ENCODE measurements at places on chromosomes 7 and 10.

- no peak for DNase-seq
Measured at GRCh38 chr7:151726652-151727578, 150.0 kb downstream of the PRKAG2 start.

- DNase-seq = no peak
Measured at GRCh38 chr7:31669461-31669860, 17.6 kb upstream of the PPP1R17 start.

DNA sequence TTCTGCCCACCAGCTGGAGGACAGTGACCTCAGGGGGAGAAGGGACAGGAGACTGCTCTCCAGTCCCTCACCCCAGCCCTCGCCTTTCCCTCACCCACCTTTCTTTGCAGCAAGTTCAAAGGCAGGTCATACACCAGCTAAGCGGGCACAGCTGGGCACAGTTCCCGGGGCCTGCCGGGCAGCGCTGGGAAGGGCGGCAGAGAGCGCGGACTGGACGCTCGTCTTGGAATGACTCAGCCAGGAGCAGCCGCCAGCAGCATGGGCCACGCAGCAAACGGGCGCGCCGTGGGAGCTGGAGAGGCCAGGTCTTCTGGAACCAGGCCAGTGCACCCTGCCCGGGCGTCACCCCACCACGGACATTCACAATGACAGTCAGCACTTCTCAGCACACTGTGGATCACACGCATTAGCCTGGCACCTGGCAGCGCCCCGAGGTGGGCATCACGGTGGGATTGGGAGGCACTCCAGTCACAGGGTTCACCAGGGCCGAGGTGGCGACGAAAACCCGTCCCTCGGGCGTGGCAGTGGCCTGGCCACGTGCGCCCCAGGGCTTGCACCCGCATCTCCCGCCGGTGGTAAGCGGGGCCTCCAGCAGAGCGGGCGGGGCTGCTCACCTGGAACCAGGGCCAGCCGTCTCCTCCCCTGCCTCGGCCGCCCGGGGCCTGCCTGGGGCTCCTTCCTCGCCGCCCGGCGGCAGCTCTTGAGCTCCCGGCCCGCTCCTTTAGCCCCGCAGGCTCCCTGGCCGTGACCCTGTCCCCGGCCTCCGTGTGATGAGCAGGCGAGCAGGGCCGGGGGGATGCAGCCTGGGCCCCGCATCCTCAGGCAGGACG is 29.0 kb upstream of the WDFY4 start:
- no peak for DNase-seq

DNA sequence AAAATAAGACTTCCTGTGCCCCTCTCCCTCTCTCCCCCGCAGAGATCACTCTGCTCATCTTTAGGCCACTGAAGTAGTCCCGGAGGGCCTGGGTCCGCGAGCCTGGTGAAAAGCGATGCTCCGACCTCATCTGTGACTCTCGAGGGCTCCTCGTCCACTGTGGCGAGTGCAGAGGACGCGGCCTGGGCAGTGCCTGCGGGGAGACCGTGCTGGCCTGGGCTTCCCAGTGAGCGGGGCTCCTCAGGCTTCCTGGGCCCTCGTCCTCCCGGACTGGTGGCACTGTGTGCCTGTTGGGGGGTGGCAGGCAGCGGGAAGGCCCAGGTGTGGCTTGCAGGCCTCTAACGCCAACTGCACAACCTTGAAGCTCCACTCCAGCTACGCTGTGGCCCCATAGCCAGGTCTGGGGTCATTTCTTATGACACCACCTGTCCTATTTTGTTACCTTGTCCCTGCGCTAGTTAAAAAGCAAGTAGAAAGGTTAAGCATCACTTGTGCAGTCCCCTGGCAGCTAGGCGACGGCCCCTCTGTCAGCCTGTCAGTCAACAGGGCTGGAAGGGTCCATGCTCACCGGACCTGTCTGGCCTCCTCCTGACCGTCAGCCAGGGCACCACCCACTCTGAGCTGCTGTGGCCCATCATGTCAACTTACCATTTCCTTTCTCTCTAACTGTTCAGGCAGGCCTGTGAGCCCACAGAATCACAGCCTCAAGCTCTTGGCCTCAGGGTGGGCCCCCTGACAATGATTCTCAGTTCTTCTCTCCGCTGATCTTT is 20.5 kb downstream of the MNX1 start:
- no peak for DNase-seq

DNA sequence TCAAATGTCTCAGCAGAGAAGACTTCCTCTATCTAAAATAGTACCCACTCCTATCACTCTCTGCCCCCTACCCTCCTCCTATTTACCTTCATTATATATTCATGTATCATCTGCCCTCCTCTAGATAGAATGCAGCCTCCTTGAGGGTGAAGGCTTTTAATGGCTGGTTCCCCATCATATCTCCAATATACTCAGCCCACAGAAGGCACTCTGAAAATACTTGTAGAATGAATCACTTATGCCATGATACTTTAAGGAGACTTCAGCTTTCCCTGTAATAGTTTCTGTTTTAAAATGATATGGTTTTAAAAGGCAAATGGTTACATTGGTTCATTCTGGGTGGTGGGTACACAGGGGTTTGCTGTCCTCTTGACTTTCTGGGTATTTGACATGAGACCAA is 25.3 kb downstream of the GFRA1 start:
- no peak for DNase-seq
